ENCODE measurements at places on chromosomes 1 and 21.

- no peak overlapping the region for H3K4me3 ChIP-seq
- H3K36me3 ChIP-seq, result peaks cover 6% of the 10 kb centered on the region
- H3K4me1 ChIP-seq, result peaks cover 26% of the 10 kb centered on the region
- no peak overlapping the region for H3K27ac ChIP-seq
- H3K27me3 ChIP-seq, result no peaks in the 10 kb centered on the region
- no peak for DNase-seq
Measured at GRCh38 chr1:197761654-197762053, 13.6 kb downstream of the DENND1B start.

GRCh38 chr1:171844381-171844780 lies 3.1 kb downstream of the DNM3 start:
- no peak overlapping the region for H3K27ac ChIP-seq
- no peaks in the 10 kb centered on the region for H3K36me3 ChIP-seq
- H3K27me3 ChIP-seq, result peaks cover 32% of the 10 kb centered on the region
- peaks cover 11% of the 10 kb centered on the region for H3K4me1 ChIP-seq
- DNase-seq, result no peak
- no peak overlapping the region for H3K4me3 ChIP-seq

GRCh38 chr1:101389547-101389929 lies 152.7 kb downstream of the S1PR1 start:
- H3K27ac ChIP-seq, result no peak overlapping the region
- H3K4me1 ChIP-seq, result peaks cover 5% of the 10 kb centered on the region
- no peak overlapping the region for H3K4me3 ChIP-seq
- no peaks in the 10 kb centered on the region for H3K27me3 ChIP-seq
- H3K36me3 ChIP-seq, result peaks cover 3% of the 10 kb centered on the region

DNA sequence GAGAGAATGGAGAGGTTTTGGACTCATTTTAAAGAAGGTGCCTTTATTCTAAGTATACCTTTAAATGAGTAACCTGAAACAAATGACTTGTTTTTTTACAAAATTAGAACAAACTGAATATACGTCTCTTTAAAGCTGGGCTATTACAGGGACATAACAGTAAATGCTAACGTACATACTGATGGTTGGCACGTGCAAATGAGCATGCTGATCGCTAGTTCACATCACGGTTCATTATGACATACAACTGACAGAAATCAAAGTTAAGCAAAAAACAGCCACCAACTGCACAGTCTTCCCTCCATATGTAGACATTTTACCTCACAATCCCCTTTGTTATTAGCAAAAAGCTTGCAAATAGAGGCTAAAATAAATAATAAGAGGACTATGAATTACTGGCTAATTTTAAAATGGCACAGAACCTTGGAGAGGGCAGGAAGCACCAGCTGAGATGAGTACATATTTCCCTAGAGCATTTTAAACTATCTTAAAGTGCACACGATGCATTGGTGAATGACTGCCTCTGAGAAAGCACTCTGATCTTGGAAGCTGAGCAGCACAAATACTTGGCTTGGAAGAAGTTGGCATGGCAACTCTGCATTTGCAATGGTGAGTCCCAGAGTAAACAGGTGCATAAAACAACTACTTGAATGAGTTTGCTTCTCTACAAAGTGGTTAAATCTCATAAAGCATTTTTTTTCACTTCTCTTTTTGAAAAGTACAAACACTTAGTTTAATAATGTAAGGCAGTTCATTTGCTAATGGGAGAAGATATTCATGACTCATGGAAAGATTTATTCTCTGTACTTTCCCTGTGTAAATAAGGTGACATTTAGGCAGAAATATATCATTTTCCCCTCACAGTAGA lies 204.7 kb downstream of the LHX8 start:
- H3K27me3 ChIP-seq, result no peaks in the 10 kb centered on the region
- H3K4me3 ChIP-seq, result no peak overlapping the region
- no peak for DNase-seq

All from activated naive CD8-positive, alpha-beta T cell treated with anti-CD3 and anti-CD28 coated beads for 36 hours (primary cell).